ENCODE measurements at places on chromosomes 5 and 9. TPM values are rescaled to one million over a fixed set of nuclear protein-coding genes. Genes with fewer than 3 reads are reported as not detected.

Gene SERF1A
- 11.5 TPM for total RNA-seq

Gene SLC22A4
- total RNA-seq, result 7.3 TPM

Gene RHOBTB3
- 33.2 TPM for total RNA-seq

Gene EQTN
- total RNA-seq, result not detected

Gene C7
- total RNA-seq, result not detected

Gene ITK
- total RNA-seq, result not detected

Gene CD74
- total RNA-seq, result 6.8 TPM

Gene SOX30
- total RNA-seq, result not detected

Gene TARS1
- 332 TPM for total RNA-seq

Gene PPP3R2
- total RNA-seq, result not detected

Gene FOXD4L4
- total RNA-seq, result 0.67 TPM

Gene PCDHGA4
- total RNA-seq, result 4.3 TPM

Gene SLC36A2
- not detected for total RNA-seq

Gene GNE
- 16.5 TPM for total RNA-seq

Gene TLX3
- total RNA-seq, result not detected
